ENCODE measurements at places on chromosomes 4 and X.

GRCh38 chrX:39736216-39737211, 361.2 kb downstream of the BCOR start:
- DNase-seq: no peak

DNA sequence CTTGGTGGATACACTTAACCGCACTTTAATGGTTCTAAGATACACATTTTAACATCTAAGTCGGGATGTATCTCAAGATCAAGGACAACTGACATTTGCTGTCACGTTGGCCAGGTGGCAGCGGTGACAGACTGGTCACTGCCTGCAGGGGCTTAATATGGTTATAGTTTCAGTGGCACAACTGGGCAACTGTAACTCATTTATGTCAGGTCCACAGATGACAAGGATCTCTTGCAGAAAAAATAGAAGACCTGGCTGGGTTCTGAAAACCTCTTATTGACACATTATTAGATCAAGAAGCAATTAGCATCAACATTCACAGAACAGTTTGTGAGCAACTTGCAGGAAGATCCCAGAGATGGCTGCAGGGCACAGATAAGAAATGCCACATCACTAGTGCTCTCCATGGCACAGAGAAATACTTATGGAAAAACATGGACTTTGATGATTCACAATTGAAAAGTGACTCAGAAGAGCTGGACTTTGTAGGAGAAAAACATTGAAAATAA, 99.6 kb upstream of the SORBS2 start:
- no peak for DNase-seq

- no peak for DNase-seq
These were observed 7.0 kb downstream of the SMIM14 start for GRCh38 chr4:39631700-39632079.

GRCh38 chrX:28177202-28177601, 196.0 kb upstream of the DCAF8L1 start:
- peak; percentile 68 for DNase-seq

GRCh38 chrX:150849486-150849885, 49.0 kb downstream of the CD99L2 start:
- DNase-seq: no peak

DNA sequence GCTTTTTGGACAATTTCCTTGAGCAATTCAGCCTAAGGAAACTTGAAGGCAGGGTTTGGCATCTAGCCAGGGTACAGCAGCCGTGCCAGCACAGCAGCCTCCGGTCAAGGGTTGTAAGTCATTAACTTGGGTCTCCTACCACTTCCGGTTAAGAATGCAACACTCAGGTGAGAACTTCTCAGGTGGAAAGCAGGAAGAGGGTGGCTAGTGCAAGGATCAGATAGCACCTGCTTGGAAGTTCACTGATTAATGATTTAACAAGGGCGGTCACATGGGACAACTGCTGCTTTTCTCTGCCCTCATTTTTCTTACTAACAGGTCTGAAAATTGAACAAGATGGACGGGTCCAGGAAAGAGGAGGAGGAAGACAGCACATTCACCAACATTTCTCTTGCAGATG, 30.1 kb upstream of the SCOC start:
- DNase-seq: no peak

DNA sequence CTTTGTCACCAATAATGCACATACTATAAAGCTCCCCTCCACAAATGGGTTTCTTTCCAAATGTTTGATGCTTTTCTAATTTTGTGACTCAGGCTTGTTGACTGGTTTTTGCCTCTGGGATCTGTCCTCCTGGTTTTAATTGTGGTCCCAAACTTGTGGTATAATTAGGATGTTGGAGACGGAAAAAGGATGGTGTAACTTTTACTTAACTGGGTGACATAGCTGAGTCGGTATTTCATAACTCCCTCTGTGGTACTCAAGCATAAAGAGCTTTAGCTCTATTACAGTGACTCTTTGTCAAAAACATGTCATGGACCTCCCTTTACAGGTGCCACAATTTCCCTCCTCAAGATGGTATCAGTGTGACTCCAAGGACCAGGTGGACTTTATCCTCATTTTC, 119.7 kb upstream of the RBPJ start:
- no peak for DNase-seq

DNA sequence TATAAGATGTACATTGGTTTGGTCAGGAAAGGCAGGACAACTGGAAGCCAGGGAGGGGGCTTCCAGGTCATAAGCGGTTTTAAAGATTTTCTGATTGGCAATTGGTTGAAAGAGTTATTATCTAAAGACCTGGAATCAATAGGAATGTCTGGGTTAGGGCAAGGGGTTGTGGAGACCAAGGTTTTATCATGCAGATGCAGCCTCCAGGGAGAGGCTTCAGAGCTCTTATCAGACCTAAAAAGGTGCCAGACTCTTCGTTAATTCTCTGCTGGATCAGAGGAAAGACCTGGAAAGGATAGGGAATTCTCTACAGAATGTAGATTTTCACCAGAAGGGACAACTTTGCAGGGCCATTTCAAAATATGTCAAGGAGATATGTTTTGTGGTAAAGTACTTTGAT, 62.8 kb downstream of the BEX3 start:
- peak; percentile 34 for DNase-seq

DNA sequence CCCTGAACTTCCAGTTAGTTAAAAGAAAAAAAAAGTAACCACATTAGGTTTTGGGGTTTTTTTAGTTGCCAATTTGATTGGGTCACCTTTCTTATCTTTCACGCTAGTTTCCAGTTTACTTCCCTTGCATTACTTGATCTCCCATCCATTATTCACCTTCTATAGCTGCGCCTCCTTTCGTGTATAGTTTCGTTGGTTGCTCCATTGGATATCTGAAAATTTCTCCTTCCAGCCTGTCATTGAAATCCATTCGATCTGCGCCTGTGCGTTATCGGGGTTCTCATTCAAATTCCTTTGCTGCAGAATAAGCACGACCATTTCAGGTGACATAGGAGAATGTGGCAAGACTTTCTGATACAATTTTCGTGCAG, 764 bp downstream of the TRAPPC11 start:
- DNase-seq: no peak

DNA sequence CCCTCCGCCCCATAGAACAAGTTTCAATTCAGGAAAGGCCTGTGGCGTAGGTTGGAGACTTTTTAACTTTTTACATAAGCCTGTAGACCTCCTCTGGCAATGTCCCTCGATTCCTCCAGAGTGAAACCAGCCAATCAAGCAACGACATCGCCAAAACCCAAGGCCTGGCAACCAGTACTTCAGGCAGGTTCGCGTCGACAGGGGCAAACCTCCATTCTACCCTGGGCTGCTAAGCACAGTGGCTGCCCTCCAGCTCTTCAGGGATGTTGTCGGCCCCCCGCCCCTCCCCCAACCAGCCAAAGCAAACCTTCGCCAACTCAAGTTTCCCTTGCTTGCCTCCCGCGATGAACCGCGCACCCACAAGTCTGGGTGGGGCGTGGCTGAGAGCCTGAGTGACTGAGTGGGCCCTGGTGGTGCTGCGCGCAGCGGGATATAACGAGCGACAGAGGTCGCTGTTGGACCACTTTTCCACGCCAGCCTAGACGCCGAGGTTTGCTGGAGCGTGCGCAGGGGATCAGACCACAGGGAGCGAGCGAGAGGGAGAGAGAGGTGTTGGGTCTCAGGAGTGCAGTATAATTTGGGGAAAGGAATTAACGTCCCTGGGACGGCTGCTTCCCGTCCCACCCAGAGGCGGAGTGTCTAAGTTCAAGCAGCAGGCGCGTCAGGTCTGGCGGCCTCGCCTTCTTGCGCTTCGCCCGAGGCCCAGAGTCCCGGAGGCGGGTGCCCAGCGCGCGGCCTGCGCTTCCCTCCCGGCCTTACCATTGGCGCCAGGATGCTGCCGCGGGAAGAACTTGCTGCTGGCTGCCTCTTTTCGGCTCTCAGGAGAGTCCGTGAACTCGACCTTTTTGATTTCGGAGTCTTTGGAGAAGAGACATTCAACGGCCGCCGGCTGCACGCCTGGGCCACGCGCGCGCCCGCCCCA, 9.0 kb upstream of the PITX2 start:
- DNase-seq: peak; percentile 93

DNA sequence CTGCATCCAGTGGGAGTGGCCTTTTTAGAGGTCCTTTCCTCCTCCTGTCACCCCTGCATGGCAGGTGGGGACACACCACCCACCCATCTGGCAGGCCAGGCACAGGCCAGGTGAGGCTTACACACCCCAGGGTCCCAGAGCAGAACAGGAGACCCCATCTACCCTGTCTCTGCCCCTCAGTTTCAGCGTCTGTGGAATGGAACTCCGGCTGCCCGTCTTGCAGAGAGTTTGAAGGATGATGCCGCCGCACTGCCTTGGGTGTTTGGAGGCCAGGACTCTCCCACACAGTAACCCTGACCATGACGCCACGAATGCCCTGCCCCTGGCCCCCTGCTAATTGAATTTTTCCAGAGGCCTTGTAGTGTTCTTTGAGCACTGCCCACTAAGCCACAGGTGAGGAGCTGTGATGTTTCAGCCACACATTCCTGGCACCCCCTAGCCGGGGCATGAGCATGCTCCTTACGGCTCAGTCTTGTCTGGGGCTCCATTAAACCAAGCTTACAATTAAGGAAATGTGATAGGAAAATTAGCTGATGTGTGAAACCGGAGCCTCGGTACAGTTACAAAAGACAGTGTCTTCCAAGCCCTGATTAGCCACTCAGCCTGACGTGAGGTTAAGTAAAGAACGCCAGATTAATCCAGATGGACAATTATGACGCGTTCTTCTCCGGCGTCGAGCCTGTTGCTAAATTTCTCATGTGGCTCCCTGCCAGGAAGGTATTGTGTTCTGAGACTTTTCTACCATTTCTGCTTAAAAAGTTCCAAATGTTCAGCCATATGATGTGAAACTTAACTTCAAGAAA, 39.3 kb downstream of the HMX1 start:
- DNase-seq: no peak

- DNase-seq: no peak
These were observed 37.9 kb downstream of the PDGFC start for GRCh38 chr4:156933633-156934258.

DNA sequence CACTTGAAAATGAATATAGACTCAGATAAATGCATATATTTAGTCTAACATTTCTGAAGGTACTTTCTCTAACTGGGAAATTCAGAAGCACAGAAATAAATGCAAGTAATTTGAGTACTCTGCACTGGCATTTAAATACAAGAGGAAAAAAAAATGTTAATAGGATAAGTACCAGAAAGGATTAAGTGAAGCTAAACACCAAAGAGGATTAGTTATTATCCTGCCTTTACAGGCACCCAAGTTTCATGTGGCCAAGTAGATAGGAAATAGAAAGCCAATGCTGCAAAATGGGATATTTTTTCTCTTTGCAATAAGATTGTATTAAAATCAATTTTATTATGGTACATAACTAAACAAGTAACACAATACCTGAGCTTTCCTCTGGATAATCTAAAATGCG, 762.5 kb downstream of the PCDH7 start:
- no peak for DNase-seq

DNA sequence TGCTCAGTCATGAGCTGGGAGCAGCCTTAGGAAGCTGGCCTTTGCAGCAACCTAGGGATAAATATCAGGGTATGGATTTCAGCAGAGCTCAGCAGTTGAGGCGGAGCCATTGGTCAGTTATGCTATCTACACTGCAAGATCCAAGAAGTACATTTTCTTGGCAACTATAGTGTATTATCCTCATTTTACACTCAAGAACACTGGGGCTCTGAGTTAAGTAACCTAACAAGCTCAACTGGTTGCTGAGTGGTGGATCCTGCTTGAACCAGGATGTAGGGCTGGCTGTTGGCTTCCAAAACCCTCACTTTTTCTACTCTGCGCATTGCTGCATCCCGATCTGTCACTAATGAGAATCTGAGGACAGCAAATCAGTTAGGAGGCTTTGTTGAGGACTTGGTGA, 1.5 kb upstream of the SCARB2 start:
- no peak for DNase-seq

DNA sequence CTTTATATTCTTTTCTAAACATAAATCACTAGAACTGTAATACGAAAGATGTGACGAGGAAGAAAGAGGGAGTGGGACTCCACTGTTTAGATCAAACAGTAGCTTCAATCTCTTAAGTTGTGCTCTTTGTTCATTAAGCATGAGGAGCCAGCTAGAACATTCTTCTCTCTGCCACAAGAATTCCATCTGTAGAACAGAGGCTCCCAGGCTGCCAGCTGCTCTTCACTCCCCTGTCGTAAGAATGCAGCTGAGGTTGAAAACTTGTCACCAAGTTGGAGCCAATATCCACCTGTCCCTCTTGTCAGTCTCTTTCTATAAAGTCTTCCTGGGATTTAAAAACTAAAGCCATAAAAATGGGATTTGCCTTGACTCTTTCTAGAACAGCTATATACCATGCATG, 65.0 kb upstream of the SEC24B start:
- peak; percentile 43 for DNase-seq

GRCh38 chrX:11597479-11597878, 68.2 kb downstream of the ARHGAP6 start:
- no peak for DNase-seq

DNA sequence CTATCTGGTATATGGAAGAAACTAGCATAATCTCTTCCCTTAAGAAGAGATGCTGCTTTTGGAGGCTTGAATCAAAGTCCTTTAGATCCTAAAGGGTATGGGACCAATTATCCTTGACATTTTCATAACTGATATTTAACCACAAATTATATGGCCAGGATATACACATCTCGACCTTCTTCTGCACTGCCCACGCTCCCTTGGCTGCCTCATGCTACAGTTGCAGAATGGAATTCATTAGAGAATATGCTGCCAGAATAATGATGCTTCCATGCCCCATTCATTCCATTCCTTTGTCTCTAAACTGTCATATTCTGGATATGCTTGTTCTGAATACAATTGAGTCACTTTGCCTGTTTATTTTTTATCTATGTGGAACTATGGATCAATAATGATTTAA, 157.1 kb upstream of the PACRGL start:
- no peak for DNase-seq

GRCh38 chr4:174373821-174374220, 90.1 kb downstream of the CEP44 start:
- DNase-seq: no peak

DNA sequence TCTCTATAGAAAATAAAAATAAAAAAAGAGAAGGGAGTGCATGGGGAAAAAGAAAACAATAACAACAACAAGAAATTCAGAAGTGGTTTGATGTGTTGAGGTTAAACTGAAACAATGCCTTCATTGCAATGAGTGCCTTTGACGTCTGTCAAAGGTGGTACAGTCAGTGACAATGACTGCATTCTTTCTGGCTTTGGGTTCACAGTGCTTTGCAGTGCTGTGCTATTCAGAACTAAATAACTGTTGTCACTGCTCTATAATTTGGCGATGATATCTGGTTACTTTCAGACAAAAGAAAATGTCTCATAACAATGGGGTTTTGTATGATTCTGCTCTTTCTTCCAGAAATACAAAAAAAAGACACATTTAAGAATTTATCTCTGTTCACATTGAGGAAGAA, 488.6 kb upstream of the MAGEB2 start:
- no peak for DNase-seq

GRCh38 chr4:82913305-82913704, 12.8 kb downstream of the THAP9 start:
- no peak for DNase-seq

GRCh38 chr4:124304941-124305340, 407.6 kb downstream of the ANKRD50 start:
- no peak for DNase-seq

- DNase-seq: peak; percentile 74
These were observed 2.4 kb downstream of the CXXC4 start for GRCh38 chr4:104492183-104492771.

- DNase-seq: peak; percentile 82
These were observed 3.2 kb downstream of the PITX2 start for GRCh38 chr4:110619463-110620247.

GRCh38 chr4:119587796-119588195, 40.8 kb downstream of the PDE5A start:
- no peak for DNase-seq
